ENCODE measurements at places on chromosomes 3 and 15.

DNA sequence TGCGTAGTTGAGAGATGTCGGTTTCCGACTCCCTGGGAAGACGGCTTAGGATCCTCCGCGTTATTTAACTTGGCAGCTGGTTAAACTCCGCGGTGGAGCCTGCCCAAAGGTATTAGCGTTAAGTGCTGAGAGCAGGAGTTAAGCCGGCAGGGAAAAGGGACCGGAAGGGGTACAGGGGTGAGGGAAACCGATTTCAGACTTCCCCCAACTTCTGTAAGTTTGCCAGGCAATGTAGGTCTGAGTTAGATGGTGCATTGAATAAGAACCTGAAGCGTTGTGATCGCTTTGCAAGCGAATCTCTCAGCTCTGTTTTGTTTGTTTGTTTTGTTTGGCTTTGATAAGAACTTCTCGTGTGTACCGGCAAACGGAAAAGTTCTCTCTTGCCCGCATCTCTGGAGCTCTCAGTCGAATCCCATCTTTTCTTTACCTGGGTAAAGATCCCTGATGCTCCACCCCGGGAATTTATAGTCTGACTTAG, 6.0 kb upstream of the FEZF2 start:
- no peak for DNase-seq

DNA sequence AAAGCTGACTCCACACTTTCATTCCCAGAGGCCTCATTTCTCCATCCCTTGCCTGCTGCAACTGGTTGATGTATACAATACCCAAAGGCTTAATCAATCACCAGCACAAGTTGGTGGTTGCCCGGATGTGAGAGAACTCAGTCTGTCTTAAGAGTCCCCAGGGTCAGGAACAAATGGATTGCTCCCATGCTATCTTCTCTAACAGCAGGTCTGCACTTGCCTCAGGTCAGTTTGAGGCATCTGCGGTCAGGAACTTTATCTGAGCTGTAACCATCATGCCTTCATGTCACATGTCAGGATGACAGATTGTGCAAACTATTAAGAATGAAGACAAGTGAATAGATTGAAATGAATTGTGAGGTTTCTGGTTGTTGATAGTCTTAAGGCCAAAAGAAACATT, 56.1 kb downstream of the BFSP2 start:
- no peak for DNase-seq

GRCh38 chr3:71388535-71389120, 194.9 kb downstream of the FOXP1 start:
- DNase-seq, result no peak

GRCh38 chr15:81950841-81951414, 94.9 kb downstream of the MEX3B start:
- no peak for DNase-seq

DNA sequence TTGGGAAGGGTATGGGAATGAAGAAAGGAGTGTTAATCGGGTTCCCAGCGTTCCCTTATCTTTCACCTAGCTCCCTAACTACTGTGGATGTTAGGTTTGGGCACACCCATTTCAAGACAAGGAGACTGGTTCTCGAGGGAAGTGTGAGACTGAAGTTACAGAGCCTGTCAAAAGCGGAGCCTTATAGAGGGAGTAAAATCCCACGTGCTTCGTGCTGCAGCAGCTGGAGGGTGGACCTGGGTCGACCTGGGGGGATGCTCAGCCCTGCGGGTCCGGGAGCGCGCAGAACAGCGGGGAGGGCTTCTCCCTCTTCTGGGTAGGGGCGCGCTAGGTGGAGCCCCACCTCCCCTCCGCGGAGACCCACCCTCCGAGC, 314 bp upstream of the TMED3 start:
- DNase-seq, result peak; percentile 43

- no peak for DNase-seq
These were observed 203.8 kb downstream of the SOX2 start for GRCh38 chr3:181915551-181915950.

- DNase-seq, result no peak
These were observed 41.2 kb downstream of the CDCP1 start for GRCh38 chr3:45104715-45105711.

DNA sequence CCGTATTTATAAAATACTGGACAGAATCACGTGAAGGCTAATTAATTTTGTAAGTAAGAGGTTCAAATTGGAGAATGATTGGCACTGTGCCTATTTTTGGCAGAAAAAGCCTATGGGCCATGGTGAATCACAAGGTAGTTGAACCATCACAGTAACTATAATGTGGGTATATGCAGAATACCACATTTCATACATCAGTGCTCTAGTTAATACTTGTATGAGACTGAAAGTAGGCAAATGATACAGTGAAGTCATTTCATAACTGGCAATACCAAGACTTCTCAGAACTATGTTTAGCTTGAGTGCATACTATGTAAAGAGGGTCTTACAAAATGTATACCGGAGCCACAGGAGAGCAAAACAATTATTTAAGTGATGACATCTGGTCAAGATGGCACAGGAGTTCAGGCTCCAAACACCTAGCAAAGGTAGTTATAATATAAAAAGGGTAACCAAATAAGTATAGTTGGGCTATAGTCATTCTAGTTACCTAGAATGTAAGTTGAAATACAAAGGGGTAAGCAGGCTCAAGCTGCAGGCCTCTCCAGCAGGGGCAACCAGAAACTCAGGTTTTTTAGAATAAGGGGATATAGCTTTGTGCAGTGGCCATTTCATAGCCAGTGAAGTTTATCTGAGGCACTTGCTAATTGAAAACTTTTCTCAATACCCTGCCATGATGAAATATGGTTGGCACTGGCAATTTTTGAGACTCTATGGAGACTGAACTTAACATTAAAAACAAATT, 19.1 kb downstream of the GPR160 start:
- no peak for DNase-seq

DNA sequence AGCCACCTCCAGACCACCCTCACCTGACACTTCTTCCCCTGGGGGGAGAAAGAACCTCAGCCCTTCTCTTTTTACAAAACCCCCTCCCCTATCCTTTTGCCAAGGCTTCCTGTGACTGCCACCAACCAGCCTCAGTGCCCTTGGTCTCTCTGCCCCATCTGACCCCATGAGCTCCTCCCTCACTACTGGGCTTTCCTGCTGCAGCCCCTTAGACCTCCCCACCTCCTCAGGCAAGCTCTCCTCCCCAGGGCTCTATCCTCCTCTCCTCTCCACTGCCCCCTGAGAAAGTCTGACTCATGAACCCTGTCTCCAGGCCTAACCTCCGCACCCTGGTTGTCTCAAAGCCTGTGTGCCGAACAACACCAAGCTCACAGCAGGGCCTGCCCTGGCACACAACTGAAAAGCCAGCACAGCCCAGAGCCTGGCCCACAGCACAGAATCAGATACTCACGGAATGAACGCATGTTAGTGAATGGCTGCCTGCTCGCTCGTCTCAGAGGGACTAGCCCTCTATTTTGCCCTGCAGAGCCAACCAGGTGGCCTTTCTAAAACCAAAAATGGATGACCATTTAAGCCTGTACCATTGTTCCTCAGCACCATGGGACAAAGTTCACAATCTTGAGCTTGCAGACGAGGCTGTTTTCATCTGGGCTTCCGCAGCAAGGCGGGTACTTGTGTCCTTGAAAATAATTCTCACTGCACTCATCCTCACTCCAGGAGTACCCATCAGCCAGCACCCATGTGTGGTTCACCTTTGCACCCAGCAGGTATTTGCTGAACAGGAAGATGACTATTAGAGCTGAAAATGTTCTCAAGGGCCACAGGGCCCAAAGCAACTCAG, 1.7 kb downstream of the CHDH start:
- no peak for DNase-seq

DNA sequence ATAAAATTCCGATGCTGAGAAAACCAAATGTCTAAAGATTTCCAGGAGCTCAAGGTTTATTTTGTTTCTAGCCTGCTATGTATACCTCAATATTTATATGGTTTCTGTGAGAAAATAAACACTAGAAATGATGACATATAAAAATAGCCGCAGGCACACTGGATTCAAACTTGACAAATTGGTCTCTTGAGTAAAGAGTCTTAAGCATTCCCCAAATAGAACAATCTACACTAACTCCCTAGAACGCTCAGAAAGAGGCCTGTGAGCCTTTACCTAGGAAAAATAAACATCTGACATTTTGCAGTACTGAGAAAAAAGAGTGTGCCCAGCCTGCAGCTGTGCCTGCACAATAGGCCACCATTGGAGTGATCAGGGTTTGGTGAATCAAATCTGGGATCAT, 75.2 kb downstream of the NEK10 start:
- no peak for DNase-seq

DNA sequence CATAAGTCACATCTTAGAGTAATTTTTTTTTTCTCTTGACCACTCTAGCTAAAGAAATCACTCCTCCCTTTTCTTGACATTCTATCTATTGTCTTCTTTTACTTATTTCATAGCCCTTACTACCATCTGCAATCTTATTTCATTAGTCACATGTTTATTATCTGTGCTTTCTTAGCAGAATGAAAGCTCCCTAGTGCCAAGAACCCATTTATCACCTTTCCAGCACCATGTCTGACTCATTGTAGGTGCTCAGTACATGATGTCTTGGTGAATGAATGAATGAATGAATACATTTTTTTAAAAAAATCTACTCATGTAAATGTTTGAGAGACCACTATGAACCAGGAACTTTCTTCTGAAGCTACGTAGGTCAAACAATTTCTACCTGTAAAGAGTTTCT, 157.2 kb downstream of the CADPS start:
- DNase-seq, result no peak

GRCh38 chr3:172305974-172306373, 142.3 kb downstream of the GHSR start:
- DNase-seq, result no peak

- DNase-seq, result no peak
These were observed 252.2 kb upstream of the IGF1R start for GRCh38 chr15:98395974-98396610.

- DNase-seq, result no peak
These were observed 35.6 kb upstream of the IQSEC1 start for GRCh38 chr3:13108861-13109260.

DNA sequence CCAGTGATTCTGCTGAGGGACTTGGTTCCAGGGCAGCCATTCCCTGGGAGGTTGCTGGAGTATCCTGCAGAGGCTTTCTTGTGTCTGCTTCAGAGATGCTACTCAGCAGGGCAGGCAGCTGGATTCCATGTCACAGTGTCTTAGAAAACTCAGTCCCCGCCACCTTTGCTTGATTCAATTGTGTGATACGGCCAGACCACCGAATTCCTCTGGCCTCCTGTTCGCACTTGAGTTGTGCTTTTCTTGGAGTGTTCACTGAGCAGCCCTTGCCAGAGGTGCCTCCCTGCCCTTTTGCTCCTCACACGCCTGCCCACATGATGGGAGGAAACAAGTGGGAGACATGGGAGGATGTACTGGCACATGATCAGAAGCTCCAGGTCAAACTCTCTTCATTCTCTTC, 19.6 kb upstream of the SHC4 start:
- DNase-seq, result no peak

DNA sequence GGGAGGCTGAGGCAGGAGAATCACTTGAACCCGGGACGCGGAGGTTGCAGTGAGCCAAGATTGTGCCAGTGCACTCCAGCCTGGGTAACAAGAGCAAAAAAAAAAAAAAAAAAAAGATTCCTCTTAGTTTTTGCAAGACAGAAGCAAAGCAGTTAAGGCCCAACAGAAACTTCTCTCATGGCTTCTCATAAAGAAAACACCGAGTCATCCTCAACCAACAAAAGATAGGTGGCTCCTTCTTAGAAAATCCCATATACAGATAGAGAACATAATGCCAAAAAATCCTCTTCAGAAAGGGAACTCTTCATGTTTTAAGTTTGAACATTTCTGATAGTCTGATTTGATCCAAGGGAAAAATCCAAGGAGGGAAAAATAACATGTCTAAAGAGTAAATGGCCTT, 12.5 kb upstream of the SKIL start:
- no peak for DNase-seq

- no peak for DNase-seq
These were observed 42.3 kb downstream of the SATB1 start for GRCh38 chr3:18382760-18383369.

DNA sequence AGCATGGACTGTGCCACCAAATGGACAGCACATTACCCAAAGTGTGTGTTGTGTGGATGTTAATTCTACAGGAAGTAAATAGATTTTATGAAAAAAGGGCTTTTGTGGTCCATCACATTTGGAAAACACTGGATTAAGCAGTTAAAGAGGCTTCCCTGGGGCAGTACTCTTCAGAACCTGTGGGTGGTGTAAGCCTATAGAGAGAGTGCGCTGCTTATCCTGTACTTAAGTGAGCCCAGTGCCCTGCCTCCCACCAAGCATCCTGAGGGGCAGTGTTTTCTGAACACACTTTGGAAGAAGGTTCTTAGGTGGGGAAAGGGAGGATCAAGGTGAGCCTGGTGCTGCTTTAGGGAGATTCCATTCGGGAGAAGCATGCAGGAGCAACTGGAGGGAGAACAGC, 10.9 kb downstream of the TTLL3 start:
- DNase-seq, result peak; percentile 55

DNA sequence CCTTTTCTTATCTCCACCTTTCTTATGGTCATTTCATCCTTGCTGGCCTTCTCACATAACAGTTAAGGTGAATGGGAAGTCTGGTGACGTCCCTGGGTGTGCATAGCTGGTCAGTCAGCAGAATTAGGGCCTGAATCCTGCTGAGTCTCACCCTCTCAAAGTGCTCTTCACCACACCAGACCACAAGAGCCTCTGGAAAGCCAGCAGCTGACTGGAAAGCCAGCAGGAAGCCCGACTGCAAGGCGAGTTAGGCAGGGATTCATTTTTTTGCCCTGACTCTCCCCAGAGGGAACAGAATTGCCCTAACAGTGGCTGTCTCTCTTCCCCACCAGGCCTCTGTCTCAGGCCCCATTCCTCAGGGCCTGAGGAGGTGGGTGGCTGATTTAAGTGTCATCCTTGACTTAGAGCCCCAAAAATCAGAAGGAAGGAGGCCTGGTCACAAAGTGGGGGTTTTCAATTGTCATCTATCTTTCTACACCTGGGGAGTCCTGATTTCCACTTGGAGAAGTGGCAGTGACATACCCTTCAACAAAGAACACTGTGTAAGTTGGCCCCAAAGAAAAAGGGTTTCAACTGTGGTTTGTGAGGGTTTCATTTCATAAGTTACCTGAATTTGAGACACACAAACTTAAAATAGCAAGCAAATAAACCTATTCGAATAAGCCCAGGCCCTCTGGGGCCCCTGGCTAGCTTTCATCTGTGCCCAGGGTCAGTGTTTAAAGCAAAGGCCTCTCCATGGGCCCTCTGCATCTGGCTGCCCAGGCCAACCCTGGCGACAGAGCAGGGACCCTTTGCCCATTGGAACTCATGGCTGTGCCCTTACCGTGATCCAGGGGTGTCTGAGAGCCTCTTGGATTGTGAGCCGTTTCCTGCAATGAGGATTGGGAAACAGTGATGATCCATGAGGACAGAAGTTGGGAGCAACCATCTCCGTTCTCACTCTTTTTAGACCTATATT, 90.5 kb upstream of the HERC1 start:
- DNase-seq, result no peak

All from RKO (cell line).